Mucosa of gallbladder (tissue), 1 donor: ENCODE measurements at places on chromosomes 7 and 10. TPM values are rescaled to one million over a fixed set of nuclear protein-coding genes. Genes with fewer than 3 reads are reported as not detected.

The ANKRD26 gene
- 7.7 TPM for total RNA-seq

The SPAM1 gene
- not detected for total RNA-seq

The CCDC3 gene
- 304 TPM for total RNA-seq

The SH2D4B gene
- total RNA-seq: not detected

The VIPR2 gene
- 7.3 TPM for total RNA-seq

The SKIDA1 gene
- 1.2 TPM for total RNA-seq

The GBX1 gene
- not detected for total RNA-seq

The TAS2R5 gene
- 1.2 TPM for total RNA-seq
